ENCODE measurements at places on chromosomes 5 and 9. TPM values are rescaled to one million over a fixed set of nuclear protein-coding genes. Genes with fewer than 3 reads are reported as not detected.

PNPLA7 gene
- 36.6 TPM for polyA plus RNA-seq

CDO1 gene
- 93.9 TPM for polyA plus RNA-seq

TPM2 gene
- polyA plus RNA-seq, result 9,377 TPM

NKD2 gene
- 0.10 TPM for polyA plus RNA-seq

MZB1 gene
- polyA plus RNA-seq, result 1.8 TPM

IL33 gene
- polyA plus RNA-seq, result 178 TPM

SLC1A3 gene
- 19.9 TPM for polyA plus RNA-seq

Measured in aorta (tissue), 5 donors.